Stimulated activated CD4-positive, alpha-beta T cell treated with anti-CD3 and anti-CD28 coated beads, Interleukin-12 subunit alpha, Interleukin-12 subunit beta, amount 100 ng/mL, for 4 hours (primary cell): ENCODE measurements at places on chromosomes 7 and 10.

GRCh38 chr7:139775829-139776266, 1.9 kb downstream of the HIPK2 start:
- DNase-seq, result peak; percentile 37

DNA sequence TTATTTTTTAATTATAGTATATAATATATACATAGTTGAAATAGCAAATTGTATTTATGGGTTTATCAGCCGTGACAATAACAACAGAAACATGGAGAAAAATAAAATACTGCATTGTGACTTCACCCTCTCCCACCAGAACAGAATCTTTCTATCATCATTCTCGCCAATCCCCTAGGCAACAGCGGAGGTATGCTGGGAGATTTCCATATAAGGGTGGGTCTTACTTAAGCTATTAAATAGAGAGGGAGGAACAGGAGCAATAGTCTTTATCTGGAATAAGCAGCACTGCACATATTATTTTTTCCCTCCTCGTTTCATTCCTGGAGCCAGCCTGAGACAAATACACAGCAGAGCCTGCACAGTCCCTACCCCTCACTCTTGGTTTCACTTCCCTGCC, 1214.9 kb downstream of the XPNPEP1 start:
- no peak for DNase-seq

GRCh38 chr10:124127965-124128810, 34.8 kb upstream of the CHST15 start:
- DNase-seq, result no peak

- peak; percentile 7 for DNase-seq
Observed at GRCh38 chr10:78852466-78853240, 216.1 kb upstream of the ZMIZ1 start.

DNA sequence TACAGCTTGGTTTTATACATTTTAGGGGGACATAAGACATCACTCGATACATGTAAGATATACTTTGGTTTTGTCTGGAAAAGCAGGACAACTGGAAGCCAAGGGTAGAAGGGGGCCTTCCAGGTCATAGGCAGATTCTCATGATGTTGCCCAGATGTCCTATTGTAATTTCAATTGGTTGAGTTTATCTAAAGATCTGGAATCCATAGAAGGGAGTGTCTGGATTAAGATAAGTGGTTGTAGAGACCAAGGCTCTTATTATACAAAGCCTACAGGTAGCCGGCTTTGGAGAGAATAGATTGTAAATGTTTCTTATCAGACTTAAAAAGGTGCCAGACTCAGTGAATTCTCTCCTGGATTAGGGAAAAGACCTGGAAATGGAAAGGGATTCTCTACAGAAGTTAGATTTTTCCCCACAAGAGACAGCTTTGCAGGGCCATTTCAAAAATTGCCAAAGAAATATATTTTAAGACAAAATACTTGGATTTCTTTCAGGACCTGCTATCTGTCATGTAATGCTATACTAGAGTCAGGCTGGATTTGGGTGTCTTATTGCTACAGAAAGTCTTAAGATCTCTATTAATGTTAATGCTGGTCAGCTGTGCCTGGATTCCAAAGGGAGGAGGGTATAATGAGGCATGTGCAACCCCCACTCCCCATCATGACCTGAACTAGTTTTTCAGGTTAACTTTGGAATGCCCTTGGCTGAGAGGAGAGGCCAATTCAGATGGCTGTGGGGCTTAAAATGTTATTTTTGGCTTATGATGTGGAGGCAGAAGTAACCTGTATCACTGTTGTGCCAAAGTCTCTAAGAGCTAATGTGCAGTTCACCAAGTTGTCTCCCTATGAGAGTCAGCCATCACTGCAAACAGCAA, 511.1 kb upstream of the C7orf33 start:
- DNase-seq, result no peak

DNA sequence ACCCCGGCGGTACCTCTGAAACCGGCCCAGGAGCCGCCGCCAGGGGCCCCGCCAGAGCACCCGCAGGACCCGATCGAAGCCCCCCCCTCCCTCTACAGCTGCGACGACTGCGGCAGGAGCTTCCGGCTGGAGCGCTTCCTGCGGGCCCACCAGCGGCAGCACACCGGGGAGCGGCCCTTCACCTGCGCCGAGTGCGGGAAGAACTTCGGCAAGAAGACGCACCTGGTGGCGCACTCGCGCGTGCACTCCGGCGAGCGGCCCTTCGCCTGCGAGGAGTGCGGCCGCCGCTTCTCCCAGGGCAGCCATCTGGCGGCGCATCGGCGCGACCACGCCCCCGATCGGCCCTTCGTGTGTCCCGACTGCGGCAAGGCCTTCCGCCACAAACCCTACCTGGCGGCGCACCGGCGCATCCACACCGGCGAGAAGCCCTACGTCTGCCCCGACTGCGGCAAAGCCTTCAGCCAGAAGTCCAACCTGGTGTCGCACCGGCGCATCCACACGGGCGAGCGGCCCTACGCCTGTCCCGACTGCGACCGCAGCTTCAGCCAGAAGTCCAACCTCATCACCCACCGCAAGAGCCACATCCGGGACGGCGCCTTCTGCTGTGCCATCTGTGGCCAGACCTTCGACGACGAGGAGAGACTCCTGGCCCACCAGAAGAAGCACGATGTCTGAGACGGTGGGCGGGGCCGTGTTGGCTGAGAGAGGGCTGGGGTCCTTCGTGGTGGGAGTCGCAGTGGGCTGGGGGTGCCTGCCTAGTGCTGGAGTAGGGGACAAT, 3.8 kb downstream of the REPIN1 start:
- no peak for DNase-seq

DNA sequence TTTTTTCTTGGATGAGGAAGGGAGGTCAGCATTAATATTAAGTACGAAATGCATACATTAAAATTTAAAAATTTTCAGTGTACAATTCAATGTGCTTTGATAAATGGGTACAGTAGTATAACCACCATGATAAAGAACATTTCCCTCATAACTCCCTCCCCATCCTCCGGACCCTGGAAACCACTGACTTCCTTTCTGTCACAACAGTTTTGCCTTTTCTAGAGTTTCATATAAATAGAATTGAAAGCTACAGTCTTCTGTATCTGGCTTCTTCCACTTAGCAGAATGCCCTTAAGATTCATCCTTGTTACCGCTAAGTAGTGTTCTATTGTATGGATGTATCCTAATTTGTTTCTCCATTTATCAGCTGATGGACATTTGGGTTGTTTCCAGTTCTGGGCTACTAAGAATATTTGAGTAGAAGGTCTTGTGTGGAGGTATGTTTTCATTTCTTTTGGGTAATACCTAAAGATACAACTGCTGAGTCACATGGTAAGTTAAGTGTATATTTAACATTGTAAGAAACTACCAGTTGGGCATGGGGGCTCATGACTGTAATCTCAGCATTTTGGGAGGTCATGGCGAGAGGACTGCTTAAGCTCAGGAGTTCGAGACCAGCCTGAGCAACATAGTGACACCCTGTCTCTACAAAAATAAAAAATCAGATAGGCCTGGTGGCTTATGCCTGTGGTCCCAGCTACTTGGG, 30.8 kb downstream of the ABI1 start:
- no peak for DNase-seq

DNA sequence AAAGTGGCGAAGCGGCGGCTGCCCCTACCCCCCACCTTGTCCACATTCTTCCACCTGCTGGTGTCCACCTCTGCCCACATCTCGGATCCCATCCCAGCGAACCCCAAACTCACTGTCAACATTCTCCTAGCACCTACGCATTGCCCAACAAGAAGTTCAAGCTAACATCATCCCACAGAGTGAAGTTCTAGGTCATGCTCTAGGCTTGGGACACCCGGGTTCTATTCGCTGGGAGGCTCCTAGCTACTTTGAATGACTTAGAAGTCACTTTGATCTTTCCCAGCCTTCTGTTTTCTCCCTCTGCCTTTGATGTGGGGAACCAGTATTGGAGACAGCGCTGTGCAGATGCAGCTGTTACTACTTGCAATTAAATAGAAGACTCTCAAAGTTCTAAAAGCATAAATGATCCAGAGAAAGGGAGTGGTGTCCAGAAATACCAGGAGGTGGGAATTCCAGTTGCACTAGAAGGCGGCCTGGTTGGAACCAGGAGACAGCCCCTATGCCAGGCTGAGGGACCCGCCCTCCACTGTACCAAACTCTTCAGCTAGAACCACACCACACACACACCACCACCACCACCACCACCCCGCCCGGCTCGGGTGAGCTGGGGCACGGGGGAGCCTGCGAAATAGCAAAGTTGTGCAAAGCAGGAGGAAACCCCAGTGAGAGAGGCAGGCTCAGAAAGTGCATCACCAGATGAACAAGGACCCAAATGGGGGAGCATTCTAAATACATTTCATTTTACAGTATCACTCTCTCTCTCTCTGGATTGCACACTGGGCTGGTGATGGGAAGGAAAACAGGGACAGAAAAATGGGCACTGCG, 5.5 kb upstream of the VGF start:
- no peak for DNase-seq

GRCh38 chr7:51139796-51140195, 176.8 kb downstream of the COBL start:
- DNase-seq, result no peak

- no peak for DNase-seq
Observed at GRCh38 chr10:22230158-22230833, 12.5 kb upstream of the EBLN1 start.

DNA sequence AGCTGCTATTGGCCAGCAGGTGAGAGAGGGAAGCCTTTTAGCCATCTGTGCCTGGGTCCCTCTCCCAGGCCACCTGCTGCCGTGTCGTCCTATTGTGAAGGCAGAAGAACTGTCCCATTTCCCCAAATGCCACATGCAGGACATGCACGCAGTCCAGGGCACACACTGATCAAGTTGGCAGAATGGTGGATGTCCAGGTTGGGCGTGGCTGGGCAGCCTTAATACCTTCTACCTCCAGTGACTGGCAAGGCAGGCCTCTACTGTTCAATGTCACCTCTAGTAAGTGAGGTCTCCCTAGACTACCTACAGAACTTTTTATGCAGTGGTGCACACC, 37.6 kb downstream of the ALOX5 start:
- DNase-seq, result no peak

DNA sequence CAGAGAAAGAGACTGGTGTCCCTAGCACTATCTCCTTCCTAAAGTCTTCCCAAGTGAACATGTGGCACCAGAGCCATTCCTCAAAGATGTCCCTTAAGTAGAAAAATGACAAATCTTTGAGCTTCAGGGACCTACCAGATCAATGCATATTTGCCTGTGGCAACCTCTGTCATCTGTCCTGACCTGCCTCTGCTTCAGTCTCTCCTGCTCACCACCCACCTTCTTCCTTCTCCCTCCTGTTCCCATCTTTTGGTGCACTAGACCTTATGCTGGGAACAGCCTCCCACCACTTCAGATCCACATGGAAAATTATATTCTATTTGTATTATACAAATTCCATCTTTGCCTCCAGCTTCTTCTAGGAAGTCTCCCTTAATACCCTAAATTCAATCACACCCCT, 386.4 kb downstream of the PLXNA4 start:
- no peak for DNase-seq

DNA sequence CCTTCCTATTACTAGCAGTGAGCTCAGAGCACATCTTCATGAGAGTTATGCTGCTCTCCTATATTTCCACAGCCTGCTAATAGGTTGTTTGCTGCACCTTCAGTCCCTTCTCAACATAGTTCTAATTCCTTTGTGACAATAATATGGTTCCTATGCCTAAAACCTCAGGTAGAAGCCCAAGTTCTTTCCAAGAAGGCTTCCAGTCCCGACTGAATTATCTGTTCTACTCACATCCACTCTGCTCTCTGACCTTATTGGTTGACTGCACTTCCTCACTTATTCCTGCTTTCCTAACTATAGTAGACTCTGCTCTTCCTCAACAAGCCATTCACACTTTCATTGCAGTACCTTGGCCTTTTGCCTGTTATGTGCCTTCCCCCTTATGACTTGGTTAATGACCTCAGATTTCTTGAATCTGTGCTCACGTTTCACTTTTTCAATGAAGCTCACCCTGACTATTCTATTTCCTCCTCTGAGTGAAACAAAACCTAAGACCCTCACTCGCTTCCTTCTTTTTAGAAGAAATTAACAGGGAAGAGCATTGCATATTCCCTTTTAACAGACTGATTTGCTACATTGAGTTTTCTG, 132.7 kb downstream of the MDFIC start:
- DNase-seq, result no peak

DNA sequence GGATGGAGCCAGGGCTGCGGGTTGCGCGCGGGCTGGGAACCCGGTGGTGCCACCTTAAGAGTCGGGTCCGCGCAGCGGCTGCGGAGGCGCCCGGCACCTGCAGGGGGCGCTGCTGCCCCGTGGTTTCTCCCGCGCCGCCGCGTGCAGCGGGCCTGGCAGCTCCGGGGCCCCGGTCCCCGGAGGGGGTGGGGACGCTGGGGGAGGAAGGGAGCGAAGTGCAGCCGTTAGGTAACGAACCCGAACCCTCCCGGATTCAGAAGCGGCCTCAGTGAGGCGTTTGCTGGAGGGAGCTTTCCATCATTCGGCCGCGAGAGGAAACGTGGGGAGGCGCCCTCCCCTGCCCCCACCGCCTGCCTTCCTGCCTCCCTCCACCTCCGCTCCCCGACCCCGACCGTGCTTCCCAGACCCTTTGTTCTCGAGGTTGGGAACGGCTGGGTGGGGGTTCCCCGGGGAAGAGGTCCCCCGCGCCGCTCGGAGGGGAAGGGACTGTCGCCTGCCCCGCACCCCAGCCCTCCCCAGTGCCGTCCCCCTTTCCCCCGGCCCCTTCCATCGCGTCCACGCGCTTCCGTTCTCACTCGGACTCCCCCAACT, 29.6 kb downstream of the SKIDA1 start:
- DNase-seq, result peak; percentile 89

- DNase-seq, result no peak
Observed at GRCh38 chr7:311796-312195, 21.8 kb downstream of the FOXL3 start.

DNA sequence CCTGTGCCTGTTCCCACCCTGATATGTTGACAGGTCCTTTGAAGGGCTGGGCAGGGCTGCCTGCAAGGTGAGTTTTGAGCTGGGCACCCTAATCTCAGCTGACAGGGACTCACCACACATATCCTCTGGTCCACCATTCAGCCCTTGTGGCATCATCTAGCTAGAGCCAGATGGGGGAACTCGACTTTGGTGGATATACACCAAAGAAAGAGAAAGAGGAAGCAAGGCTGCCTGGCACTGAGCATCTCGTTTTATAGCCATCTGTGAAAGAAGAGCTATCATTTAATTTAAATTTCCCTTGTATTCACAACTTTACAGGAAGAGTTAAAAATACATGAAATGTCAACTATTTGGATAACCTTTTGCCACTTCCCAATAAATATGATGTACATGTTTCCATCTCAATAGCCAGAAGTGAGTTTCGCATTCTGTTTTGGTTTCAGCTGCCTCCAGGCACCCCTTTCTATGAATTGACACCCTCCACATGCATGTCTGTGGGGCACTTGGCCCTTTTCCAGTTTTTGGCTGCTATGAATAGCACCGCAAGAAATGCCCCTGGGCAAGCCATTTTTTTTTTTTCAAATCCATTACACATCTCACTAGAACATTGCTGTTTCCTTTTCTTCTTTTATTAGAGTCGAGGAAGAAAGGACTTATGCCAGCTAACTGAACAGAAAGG, 22.9 kb upstream of the GRB10 start:
- DNase-seq, result no peak
